Uterine smooth muscle cell (primary cell): ENCODE measurements at places on chromosomes 11 and 22. TPM values are rescaled to one million over a fixed set of nuclear protein-coding genes. Genes with fewer than 3 reads are reported as not detected.

Gene ASPHD2
- 1.00 and 1.9 TPM in 2 replicates for total RNA-seq

Gene SHISA8
- total RNA-seq, result not detected in 2 replicates

Gene VPREB1
- total RNA-seq, result not detected in 2 replicates

Gene FGF4
- not detected in 2 replicates for total RNA-seq

Gene TRIM29
- total RNA-seq, result 0.11 and 2.7 TPM in 2 replicates

Gene SLC25A18
- under 0.01 and 0.33 TPM in 2 replicates for total RNA-seq

Gene SPINDOC
- total RNA-seq, result 15.4 and 17.6 TPM in 2 replicates

Gene TRIM51
- not detected in 2 replicates for total RNA-seq

Gene PTPRJ
- 8.6 and 9.8 TPM in 2 replicates for total RNA-seq

Gene C22orf15
- total RNA-seq, result 0.37 and 0.77 TPM in 2 replicates

Gene CDKN1C
- 8.1 and 13.7 TPM in 2 replicates for total RNA-seq

Gene SLC3A2
- total RNA-seq, result 348 and 637 TPM in 2 replicates

Gene KCNJ11
- total RNA-seq, result not detected in 2 replicates
